ENCODE measurements at places on chromosomes 7 and 10.

DNA sequence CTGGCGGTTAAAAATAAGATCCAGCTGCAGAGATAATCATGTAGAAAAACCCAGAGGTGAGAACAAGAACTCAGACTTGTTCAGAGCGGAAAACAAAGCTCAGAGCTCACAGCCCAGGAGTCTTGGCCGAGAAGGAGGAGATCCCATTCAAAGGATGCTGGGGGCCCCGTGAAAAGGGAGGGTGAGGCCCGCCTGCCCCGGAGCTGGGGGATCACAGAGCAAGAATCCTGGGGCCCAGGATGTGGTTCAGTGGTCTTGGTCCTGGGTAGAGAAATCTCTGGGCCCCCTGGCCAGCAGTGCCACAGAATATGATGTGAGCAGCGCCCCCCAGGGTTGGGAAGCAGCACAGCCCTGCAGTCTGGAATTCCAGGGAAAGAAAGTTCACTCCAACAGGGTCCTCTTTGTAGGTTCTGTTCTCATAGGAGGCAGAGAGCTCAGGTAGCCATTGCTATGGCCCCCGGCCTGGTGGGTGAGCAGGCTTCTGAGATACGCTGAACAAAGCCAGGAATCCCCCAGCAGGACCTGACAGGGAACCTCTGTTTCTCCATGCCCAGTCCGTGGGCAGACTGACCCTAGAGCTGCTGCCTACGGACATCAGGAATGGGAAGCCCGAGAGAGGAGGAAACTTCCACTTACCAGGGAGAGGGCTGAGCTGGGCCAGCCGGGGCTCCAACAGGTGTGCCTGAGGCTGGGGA lies 77.7 kb upstream of the GNA12 start:
- no peak for DNase-seq

DNA sequence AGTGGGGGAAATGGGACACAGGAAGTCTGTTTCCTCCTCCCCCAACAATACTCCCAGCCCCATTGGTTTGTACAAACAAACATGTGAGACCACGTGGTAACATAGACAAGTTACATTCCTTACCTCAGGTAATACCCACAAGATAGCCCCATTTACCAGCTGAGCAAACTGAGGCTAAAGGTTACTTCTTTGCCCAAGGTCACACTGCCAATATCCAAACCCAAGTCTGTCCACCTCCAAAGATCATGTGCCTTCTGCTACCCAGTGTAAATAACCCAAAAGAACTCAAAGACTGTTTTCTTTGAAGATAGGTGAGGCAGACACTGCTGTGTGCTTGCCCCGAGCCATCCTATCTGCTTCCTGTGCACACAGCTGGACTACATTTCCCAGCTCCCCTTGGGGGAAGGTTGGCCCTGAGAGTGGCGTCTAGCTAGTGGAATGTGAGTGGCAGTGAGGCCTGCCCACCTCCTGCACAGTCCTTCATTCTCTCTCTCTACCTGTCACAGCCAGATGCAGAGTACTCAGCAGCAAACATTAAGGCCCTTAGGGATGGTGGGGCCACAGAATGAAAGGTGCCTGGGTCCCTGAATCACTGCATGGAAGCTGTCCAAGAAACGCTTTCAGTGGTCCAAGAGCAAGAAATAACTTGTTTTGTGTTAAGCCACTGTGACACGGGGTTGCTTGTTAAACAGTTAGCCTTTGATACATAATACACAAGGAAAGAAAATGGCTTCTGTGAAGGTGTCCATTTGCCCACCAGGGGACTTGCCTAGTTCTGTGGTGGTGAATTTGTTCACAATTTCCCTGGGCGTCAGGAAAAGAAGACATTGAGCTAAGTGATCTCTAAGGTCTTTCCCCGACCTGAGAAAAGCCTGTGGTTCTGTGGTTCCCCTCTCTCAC lies 257.7 kb upstream of the NFE2L3 start:
- DNase-seq: no peak

- DNase-seq: no peak
These were observed 303.6 kb upstream of the AKR1E2 start for GRCh38 chr10:4522296-4523000.

GRCh38 chr7:128860158-128861073 lies 2.2 kb upstream of the ATP6V1F start:
- no peak for DNase-seq

GRCh38 chr7:66535414-66536329 lies 93.0 kb upstream of the KCTD7 start:
- DNase-seq: no peak

DNA sequence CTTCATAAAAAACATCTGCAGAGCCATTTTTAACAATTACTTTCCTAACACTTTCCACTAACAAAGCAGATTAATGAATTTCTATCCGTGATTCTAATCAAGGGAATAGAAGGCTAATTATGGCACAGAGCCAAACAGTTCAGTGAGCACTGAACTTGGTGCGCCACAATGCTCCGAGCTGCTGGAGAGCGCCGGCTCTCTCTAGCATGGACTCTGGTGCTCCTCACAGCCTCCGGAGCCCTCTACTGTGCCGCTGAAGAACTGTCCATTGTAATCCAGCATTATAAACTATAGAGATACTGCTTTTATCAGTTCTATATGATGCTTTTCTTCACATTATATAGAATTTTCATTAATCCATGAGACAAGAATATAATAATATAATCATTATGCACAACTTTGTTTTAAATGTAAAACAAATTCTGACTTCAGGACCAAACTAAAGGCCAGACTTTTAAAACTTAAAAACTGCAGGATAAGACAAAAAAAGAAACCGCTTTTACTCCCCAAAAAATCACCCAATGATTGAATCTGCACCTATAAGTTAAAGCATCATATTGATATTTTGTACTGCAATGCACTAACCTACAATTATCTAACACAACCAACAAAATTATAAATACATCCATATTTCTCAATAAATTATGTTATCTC lies 123.6 kb downstream of the RNF32 start:
- DNase-seq: no peak

GRCh38 chr7:32102432-32102873 lies 32.2 kb upstream of the PDE1C start:
- no peak for DNase-seq

DNA sequence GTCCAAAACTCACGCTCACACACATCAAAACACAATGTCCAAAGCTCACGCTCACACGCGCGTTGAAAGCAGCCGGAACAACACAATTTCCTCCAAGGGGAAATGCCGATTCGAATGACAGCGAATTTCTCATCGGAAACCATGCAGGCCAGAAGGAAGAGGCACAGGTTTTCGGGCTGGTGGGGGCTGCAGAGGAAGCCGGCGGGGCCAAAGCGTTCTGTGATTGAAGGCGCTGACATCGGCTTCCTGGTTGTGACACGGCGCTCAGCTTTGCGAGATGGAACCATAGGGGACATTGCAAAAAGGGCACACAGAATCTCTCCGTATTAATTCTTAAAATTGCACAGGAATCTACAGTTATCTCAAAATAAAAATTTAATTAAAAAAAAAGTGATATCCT lies 61.3 kb downstream of the FOXL3 start:
- DNase-seq: no peak

DNA sequence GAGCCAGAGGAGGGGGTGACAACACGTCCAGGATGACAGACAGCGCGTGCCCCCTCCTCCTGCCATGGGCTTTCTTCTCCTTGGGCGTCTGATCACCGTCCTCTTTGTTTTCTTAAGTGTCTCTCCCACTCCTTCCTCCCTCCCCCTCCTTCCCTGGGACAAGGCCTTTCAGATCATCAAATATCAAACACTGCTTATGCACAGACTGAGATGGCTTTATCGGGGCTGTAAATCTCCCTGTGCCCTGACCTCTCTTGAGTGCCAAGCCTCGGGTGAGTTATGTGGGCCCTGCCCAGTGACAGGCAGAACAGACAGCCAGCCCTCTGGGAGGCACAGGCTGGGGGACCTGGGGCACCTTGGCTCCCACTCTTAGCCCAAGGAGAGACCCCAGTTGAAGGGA lies 116.4 kb downstream of the C10orf105 start:
- DNase-seq: no peak

DNA sequence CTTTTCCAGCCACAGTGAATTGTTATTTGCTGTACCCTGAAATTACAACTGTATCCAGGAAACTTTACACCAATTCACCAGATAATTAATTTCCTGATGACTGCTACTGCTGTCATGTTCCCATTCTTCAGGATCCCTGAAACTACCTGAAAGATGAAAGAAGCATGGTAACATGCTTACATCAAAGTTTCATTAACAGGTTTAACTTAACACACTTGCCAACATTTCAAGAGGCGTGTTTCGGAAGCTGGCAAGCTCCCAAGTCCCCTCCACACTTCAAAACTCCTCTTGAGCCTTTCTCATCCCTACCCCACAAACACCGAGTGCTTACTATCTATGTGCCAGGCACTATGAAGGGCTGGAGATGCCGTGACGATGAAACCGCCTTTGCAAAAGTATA lies 88.6 kb downstream of the MPP7 start:
- no peak for DNase-seq

DNA sequence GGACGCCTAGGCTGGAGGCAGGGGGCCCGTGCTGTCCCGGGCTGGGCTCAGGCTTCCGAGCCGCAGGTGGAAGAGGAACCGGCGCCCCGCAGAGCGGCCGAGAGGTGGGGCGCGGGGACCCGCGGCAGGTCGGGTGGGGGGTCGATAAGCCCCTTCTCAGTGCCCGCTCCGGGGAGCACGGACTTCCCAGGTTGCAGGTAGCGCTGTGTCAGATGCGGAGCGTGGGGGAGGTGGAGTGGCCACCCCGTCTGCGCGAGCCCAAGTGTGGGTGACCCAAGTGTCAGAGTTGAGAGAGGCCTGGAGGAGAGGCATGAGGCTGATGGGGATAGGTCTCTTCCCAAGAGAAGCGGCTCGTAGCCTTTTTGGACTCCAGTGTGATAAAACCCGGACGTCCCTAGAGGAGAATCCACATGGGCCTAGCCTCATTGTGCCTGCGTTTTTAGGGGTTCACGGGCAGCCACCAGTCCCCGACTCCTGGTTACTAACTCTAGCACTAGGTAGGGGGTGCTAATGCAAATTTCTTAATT lies 580 bp downstream of the EEPD1 start:
- no peak for DNase-seq

GRCh38 chr10:58023341-58024073 lies 244.2 kb downstream of the IPMK start:
- no peak for DNase-seq

DNA sequence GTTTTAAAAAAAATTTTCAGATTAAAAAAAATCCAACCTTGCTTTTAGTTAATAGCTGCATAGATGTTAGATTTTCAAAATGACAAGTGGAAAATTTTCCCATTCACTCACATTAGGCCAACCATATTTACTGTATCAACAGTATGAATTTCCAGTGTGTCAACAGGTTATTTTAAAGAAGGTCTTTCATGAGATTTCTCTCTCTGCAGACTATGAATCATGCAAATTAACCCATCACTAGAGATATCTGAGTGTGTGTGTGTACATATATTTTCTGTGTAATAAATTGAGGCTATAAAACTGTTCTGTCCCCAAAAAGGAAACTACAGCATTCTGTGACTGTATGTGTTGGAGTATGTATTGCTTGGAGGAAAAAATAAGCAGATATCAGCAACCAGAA lies 305.6 kb downstream of the ARL4A start:
- no peak for DNase-seq

DNA sequence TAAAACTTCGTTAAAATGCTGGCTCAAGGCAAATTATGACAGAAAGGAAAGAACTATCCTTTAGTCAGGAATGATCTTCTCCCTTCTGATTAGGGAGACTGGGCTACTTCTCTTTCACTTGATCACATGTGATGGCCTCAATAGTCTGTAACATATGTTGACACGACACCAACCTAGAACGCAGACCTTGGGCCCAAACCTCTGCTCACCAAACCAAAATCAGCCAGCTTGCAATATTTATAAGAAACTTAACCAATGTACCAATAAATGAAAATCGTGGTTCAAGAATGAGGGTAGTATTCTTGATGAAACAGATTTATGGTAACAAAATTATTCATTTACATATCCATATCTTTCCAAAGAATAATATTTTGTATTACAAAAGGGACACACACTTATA lies 361.6 kb downstream of the SORCS1 start:
- no peak for DNase-seq

GRCh38 chr7:105782391-105783042 lies 93.9 kb downstream of the ATXN7L1 start:
- no peak for DNase-seq

GRCh38 chr7:145957160-145957890 lies 159.3 kb upstream of the CNTNAP2 start:
- no peak for DNase-seq

DNA sequence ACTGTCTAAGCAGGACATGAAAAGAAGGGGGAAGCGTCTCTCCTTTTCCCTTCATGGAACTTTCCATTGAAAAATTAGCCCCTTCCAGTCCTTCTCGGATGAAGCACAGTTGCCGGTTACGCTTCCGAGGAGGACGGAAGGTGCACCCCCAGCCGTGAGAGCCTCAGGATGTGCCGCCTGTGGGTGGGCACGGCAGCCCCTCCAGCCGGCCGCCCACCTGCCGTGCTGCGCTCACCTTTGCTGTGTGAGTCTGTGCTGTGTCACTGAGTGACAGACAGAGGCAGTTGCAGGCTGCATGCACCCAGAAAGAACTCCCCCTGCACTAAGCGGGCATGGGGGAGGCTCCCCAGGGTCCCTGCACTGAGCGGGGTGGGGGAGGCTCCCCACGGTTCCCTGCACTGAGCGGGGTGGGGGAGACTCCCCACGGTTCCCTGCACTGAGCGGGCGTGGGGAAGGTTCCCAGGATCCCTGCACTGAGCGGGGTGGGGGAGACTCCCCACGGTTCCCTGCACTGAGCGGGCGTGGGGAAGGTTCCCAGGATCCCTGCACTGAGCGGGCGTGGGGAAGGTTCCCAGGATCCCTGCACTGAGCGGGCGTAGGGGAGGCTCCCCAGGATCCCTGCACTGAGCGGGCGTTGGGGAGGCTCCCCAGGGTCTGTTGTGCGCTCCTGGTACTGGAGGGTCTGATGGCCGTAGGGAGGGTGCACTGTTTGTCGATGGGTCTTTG lies 74.2 kb downstream of the DNAJB6 start:
- no peak for DNase-seq
